Smooth muscle cell of the brain vasculature (primary cell): ENCODE measurements at places on chromosomes 12 and 14.

- peak; percentile 13 for DNase-seq
These were observed 48.6 kb upstream of the GTF2A1 start for GRCh38 chr14:81269100-81269978.

DNA sequence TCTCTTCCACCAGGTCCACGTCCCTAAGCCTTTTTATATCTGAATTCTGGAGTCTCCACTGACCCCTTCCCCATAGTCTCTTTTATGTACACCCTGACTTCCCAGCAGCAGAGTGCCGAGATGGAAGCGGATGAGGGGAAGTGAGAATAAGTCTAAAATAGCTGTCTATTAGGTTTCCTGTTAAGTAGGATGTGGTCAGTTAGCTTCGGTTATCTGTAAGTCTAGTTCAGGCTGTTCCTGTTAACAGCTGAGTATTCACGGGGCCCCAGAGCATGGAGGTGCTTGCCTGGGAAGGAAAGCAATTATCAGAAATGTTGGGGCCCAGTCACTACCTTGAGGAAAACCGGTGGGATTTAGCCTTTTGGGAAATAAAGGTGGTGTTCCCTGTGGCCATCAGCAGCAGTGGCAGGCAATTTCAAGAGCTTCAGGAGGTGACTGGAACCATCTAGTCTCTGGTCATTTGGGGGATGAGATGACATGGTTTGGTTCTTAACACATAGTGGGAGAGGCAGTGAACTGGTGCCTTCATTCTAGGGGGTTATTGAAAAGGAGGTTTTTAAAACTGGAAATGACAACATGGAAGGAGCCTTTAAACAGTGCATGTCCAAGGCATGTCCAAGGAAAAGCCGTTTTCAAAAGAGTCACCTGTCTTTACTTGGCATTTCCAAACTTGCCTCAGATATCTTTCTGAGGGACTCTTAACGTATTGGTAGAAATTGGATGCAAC lies 21.8 kb downstream of the CHST11 start:
- DNase-seq, result no peak

GRCh38 chr12:77943466-77943865 lies 112.8 kb downstream of the NAV3 start:
- no peak for DNase-seq

DNA sequence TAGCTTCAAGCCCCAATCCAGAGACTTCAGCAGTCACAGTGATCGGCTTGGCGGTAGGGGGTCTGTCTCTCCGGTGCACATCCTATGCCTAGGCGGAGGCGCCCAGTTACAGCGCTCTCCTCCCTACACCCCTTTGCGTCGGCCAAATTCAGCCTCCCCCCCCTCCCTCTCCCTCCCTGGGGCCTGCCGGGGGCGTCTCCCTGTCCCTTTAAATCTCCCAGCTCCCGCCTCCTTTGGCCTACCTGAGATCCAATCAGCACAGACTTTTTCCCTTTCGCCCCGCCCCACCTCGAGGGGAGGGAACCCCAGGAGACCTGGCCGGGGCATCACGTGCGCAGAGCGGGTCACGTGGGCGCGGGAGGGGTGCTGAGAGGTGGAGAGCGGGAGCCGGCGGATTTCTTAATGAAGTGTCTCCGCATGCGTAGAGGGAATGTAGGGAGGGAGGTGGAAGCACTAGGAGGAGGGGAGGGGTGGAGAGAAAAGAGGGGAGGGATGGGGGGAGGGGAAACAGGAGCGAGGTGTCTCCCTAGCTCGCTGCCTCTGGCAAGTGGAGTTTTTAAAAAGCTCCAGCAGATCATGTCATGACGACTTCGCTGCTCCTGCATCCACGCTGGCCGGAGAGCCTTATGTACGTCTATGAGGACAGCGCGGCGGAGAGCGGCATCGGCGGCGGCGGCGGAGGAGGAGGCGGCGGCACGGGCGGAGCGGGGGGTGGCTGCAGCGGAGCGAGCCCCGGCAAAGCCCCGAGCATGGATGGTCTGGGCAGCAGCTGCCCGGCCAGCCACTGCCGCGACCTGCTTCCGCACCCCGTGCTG lies at the start of gene HOXC13:
HOXC13 (plus strand) TSS at position 506 of the 815 bp plus-strand sequence; CDS start at position 582, 76 bp downstream.
- no peak for DNase-seq

GRCh38 chr14:92497391-92497790 lies 16.2 kb upstream of the RIN3 start:
- DNase-seq, result no peak
